ENCODE measurements at places on chromosomes 11 and 22.

DNA sequence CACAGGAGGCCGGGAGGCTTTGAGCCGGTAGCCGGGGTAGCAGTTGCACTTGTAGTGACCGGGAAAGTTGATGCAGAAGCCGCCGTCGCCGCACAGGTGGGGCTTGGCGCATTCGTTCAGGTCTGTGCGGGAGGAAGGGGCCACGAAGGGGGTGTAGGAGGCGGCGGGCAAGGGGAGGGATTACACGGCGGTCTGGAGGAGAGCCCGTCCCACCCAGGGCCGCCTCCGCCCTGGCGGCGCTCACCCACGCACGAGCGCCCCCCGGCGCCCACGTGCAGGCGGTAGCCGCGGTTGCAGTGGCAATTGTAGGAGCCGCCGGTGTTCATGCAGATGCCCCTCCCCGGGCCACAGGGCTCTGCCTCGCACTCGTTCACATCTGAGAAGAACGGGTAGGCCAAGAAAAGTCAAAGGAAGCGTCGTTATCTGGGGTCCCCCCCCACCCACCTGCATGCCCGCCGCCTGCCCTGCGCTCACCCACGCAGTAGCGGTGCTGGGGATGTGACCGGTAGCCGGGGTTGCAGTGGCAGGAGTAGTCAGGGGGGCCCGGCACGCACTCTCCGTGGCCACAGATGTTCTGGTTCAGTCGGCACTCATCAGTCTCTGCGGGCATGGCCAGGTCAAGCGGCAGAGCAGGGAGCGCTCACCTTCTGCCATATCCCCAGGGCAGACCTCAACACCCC, 10.6 kb downstream of the LTBP3 start:
- no peak for DNase-seq

DNA sequence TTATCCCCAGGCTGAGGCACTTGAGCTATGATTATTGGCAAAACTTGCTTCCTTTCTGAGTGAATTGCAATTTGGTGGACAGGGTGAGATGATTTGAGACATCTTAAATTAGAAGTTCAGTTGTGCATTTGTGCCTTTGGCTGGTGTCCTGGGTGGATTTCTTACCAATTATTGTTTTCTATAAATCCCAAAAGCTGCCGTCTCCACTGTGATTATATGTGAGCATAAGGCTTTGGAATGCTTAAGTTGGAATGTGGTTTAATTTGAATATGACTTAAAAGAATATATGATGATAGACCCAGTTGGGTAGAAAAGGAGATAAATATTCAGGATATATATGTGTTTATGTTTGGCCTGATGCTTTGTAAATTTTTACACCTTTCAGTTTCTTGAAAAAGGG, 70.0 kb downstream of the EXT2 start:
- DNase-seq: no peak

DNA sequence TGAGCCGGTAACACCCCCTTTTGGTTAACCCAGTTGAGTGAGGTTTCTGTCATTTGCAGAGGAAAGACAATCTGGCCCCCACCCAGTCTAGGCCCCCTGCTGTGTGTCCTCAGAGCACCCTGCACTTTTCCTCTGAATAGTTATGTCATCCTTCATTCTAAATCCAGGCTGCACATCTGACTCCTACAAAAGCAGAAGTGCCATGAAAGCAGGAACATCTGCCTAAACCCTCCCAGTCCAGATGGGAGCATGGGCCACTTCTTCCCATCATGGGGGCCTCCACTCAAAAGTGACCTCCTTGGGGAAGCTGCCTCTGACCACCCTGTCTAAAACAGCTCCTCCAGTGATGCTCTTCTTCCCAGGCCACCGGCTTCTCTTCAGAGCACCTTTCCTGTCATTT, 53.7 kb upstream of the HMGXB4 start:
- DNase-seq: peak; percentile 95

DNA sequence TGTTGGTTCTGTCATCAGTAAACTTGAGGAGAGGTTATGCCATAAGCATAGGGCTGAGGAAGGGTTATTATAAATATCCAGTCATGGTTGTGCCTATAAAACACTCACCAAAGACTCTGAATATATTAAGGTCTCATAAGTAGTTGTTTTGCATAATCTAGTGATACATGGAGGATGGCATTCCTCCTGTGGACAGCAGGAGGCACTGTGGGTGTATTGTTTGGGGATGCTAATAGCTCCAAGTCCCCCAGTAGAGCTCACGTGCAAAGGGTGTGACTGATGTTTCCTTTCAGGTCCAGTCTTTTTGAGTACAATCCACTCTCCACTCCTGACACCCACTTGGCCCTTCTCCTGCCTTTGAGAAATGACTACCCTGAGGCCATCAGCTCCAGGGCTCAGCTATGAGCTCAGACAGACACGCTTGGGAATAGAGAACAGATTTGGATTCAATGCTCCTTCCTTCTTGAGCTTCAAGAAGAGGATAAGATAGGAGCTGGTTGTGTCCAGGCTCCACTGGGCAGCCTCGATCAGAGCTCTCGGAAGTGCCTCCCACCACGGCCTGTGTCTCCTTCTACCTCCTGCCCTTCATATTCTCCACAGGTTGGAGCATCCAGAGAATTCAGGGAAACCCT, 85.2 kb upstream of the IGLL5 start:
- no peak for DNase-seq

- DNase-seq: peak; percentile 52
Observed at GRCh38 chr11:4962816-4963215, 7.3 kb upstream of the OR51A2 start.

- peak; percentile 58 for DNase-seq
Observed at GRCh38 chr22:31218565-31219262, 6.6 kb downstream of the LIMK2 start.

Measured in NCI-H524 (cell line).